Large intestine (tissue), 12 donors: ENCODE measurements at places on chromosomes 5 and 9. TPM values are rescaled to one million over a fixed set of nuclear protein-coding genes. Genes with fewer than 3 reads are reported as not detected.

DNA sequence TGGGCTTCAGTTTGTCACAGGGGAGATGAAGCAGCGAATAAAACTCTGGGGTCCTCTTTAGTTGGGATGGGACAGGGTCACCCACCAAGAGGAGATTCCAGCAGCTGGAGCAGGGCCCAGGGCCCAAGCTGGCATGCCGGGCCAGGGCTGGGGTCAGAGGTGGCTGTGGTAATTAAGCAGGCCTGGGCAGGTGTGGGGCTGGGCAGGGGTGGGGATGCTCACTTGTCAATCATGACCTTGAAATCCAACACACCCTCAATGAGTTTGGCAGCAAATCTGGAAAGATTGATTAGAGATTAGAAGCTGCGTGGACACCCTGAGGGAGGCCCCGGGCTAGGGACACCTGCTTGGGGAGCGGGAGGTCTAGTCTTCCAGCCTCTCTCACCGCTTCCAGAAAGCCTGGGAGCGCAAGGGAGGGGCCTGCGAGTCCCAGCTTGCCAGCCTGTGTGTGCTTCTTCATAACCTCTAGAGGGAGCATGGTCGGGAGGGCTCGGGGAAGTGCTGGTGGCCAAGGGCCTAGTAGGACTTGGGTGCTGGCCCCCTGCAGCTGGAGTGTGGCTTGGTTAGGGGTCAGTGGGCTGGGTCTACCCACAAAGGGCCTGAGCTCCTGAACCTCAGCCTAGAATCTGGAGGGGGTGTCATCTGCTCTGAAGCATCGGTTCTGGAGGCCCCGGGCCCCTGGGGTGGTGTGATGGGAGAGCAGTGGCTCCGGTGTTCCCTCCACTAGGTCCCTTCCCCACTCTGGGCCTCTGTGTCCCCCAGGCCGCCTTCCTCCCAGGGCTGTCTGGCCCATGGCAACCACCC is 7.6 kb downstream of the CRAT start:
- peaks cover 40% of the 10 kb centered on the region for H3K36me3 ChIP-seq
- H3K27me3 ChIP-seq = no peaks in the 10 kb centered on the region
- DNase-seq = no peak
- H3K27ac ChIP-seq = no peak overlapping the region
- no peak overlapping the region for H3K4me3 ChIP-seq
- H3K4me1 ChIP-seq = peaks cover 6% of the 10 kb centered on the region

GRCh38 chr9:6855860-6856259 is 98.1 kb downstream of the KDM4C start:
- H3K27ac ChIP-seq = no peak overlapping the region
- peaks cover 11% of the 10 kb centered on the region for H3K36me3 ChIP-seq
- no peak for DNase-seq
- no peaks in the 10 kb centered on the region for H3K4me1 ChIP-seq
- no peak overlapping the region for H3K4me3 ChIP-seq

DNA sequence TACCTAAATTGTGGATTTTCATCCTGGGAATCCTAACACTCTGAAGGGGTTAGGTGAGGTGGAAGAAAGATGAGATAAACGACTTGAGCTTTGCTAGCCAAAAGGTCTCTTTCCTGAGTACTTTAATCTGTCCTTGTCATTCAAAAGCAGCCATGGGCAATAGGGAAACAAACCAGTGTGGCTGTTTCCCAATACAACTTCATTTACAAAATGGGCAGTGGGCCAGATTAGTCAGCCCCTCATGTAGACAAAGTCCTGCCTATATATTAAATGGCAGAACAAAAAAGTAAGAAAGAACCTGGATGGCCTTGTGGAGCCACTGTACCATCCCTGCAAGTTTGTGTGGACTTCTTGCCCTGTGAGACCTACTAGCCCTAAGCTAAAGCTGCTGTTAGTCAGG is 51.0 kb upstream of the NFIL3 start:
- no peak overlapping the region for H3K27ac ChIP-seq
- H3K36me3 ChIP-seq = no peaks in the 10 kb centered on the region
- no peaks in the 10 kb centered on the region for H3K4me1 ChIP-seq
- H3K4me3 ChIP-seq = no peak overlapping the region
- H3K27me3 ChIP-seq = no peaks in the 10 kb centered on the region

The MYO10 gene
- polyA plus RNA-seq = 30.7 TPM

- peaks cover 1% of the 10 kb centered on the region for H3K27me3 ChIP-seq
- no peaks in the 10 kb centered on the region for H3K36me3 ChIP-seq
- no peak overlapping the region for H3K27ac ChIP-seq
- H3K4me1 ChIP-seq = peaks cover 51% of the 10 kb centered on the region
- H3K4me3 ChIP-seq = no peak overlapping the region
Observed at GRCh38 chr5:135129307-135129706, 95.3 kb upstream of the PITX1 start.

The ANXA2R gene
- 1.4 TPM for polyA plus RNA-seq

DNA sequence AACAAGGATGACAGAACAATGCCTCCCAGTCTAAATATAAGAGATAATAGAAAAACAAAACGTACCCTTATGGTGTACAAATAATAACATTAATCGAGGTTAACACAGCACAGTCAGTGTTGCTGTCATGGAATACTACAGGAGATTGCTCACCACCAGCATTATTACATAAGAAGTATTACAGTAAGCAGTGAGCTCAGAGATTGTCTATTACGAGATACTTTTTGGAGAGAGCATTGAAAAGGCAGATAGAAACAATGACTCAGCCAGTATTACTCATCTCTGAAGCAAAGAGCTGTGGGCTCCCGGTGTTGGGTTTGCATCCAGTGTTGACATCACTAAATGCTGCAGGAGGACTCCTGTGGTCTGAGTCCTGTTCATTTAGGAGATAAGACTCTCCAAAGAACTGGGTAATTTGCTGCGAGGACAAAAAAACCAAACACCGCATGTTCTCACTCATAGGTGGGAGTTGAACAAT is 191.9 kb upstream of the SEMA6A start:
- no peak for DNase-seq
- H3K27ac ChIP-seq = no peak overlapping the region
- no peak overlapping the region for H3K4me3 ChIP-seq
- no peaks in the 10 kb centered on the region for H3K4me1 ChIP-seq

The ELOVL7 gene
- 77.3 TPM for polyA plus RNA-seq

DNA sequence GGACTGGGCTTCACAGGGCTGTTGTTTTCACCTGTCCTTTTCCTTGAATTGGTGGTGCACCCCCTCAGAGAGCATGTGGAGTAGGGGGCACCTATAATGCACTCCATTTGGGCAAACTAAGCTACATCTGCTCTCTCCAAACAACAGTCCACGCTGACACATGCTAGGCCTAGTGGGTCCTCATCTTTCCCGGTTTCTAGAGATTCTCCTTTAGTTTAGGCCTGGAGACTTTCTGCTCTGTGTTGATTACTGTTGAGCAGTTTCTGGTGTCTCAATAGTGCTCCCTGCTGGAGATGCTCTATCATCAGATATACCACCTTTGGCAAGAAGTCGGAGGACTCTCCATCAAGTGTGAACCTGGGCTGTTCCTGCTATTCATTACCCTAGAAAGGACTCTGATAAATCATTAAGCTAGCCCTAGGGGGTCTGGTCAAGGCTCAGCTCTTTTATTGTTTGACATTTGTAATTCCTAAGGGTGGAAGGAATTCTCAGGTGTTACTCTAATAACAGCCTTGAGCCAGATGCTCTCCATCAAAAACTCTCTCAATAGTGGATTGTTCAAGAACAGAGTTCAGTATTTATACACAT is 64.0 kb upstream of the FYB1 start:
- H3K4me1 ChIP-seq = no peaks in the 10 kb centered on the region
- H3K27ac ChIP-seq = no peak overlapping the region
- no peaks in the 10 kb centered on the region for H3K27me3 ChIP-seq
- H3K36me3 ChIP-seq = no peaks in the 10 kb centered on the region
- peak; percentile 65 for DNase-seq

DNA sequence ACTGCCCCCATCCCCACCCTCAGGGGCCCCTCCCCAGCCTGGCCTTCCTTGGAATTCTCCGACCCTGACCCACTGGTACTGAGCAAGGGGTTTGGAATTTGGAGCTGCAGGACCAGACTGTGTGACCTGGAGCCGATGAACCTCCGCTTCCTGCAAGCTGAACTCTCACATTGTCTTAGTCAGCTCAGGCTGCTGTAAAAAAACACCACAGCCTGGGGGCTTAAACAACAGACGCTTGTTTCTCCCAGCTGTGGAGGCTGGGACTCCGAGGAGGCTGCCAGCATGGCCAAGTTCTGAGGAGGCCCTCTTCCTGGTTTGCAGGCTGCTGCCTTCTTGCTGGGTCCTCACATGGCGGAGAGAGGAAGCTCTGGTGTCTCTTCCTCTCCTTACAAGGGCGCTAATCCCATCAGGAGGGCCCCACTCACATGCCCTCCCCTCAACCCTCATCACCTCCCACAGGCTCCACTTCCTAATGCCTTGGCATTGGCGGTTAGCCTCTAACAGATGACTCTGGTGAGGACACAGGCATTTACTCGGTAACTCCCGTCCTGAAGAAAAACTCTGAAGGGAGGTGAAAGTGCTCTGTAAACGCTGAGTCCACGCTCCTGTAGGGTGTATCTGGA is 42.4 kb downstream of the C5orf15 start:
- H3K27ac ChIP-seq = no peak overlapping the region
- no peaks in the 10 kb centered on the region for H3K27me3 ChIP-seq
- DNase-seq = no peak
- H3K4me1 ChIP-seq = peaks cover 9% of the 10 kb centered on the region
- H3K4me3 ChIP-seq = no peak overlapping the region

- DNase-seq = no peak
- no peaks in the 10 kb centered on the region for H3K4me1 ChIP-seq
- H3K27me3 ChIP-seq = no peaks in the 10 kb centered on the region
- H3K27ac ChIP-seq = no peak overlapping the region
- no peak overlapping the region for H3K4me3 ChIP-seq
- peaks cover 69% of the 10 kb centered on the region for H3K36me3 ChIP-seq
Observed at GRCh38 chr9:109411069-109411761, 86.9 kb downstream of the PTPN3 start.

The PFN3 gene
- not detected for polyA plus RNA-seq

GRCh38 chr5:134436523-134437339 is 25.1 kb upstream of the CDKN2AIPNL start:
- H3K4me1 ChIP-seq = peaks cover 46% of the 10 kb centered on the region
- no peaks in the 10 kb centered on the region for H3K27me3 ChIP-seq
- H3K4me3 ChIP-seq = no peak overlapping the region
- DNase-seq = peak; percentile 93
- H3K27ac ChIP-seq = peak overlapping the region; percentile 96
- no peaks in the 10 kb centered on the region for H3K36me3 ChIP-seq

DNA sequence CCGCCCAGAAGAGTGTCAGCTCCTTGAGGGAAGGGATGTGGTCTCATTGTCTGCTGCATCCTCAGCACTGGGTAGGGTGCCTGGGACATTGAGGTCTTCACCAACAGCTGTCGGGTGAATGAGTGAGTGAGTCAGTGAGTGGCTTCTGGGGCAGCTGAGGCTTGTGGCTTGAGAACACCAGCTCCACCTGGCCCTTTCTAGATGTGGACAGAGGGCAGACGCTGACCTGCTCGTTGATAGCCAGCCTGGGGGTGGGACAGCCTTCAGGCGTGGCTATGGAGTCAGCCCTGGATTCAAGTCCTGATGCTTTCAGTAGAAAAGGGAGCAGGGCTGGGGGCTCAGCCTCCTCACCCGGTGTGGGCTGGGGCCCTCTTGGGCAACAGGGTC is 215.1 kb downstream of the C9orf50 start:
- H3K4me1 ChIP-seq = peaks cover 72% of the 10 kb centered on the region
- no peaks in the 10 kb centered on the region for H3K36me3 ChIP-seq
- no peak for DNase-seq

- no peaks in the 10 kb centered on the region for H3K36me3 ChIP-seq
- no peak overlapping the region for H3K4me3 ChIP-seq
- peaks cover 90% of the 10 kb centered on the region for H3K27me3 ChIP-seq
- no peaks in the 10 kb centered on the region for H3K4me1 ChIP-seq
Observed at GRCh38 chr5:2742921-2743679, 8.4 kb downstream of the IRX2 start.

The CCDC152 gene
- 30.3 TPM for polyA plus RNA-seq

The POC5 gene
- 10.5 TPM for polyA plus RNA-seq

The CDC20B gene
- 0.15 TPM for polyA plus RNA-seq

GRCh38 chr5:72815580-72816283 is 729 bp upstream of the TNPO1 start:
- peak overlapping the region; percentile 98 for H3K27ac ChIP-seq
- peak overlapping the region; percentile 92 for H3K4me3 ChIP-seq
- peaks cover 2% of the 10 kb centered on the region for H3K4me1 ChIP-seq
- no peaks in the 10 kb centered on the region for H3K27me3 ChIP-seq
- DNase-seq = peak; percentile 22

The HSPB3 gene
- polyA plus RNA-seq = 0.61 TPM

The BAAT gene
- 0.60 TPM for polyA plus RNA-seq

The NFIB gene
- polyA plus RNA-seq = 16.6 TPM

DNA sequence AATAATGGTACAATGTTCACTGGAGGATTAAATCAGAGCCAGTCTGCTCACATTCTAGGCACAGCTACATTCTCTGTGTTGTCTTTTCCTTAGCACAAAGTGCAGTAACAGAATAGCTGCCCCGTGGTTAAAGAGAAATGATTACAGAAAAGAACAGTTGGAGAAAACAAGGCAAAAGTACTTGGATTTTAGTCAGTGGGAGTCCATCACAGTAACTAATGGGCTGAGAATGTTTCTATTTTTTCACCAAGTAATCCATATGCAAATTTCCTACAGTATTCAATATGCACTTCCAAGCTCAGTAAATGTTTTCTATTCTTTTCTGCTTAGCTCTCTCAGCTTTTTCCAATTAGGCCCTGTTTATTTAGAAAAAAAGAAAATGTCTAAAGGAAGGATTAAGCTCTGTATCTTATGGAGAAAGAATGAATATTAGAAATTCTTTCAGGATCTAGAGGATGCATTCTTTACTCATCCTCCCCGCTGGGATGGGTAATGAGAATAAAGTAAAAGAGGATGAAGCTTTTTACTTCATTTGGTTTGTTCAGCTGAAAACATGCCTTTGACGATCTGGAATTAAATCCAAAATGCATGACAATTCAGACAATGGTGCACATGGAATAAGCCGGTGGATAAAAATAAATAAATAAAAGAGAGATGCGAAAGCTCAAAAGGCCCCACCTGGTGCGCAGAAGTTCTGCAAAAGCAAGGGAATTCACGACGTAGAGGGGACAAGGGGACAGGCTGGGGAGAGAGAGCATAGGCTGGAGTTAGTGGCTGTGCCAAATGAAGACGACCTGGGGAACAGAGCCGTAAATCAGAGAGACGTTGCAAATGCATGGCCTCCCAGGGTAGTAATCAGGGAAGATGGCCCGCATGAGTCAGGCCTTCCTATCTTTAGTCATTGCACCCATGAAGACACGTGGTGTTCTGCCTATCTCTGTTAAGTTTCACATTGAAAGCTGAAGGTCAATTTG is 345.2 kb downstream of the GLIS3 start:
- H3K27ac ChIP-seq = peak overlapping the region; percentile 79
- H3K4me1 ChIP-seq = peaks cover 9% of the 10 kb centered on the region

The SPACA9 gene
- polyA plus RNA-seq = 2.5 TPM
